ENCODE measurements at places on chromosomes 12 and 14.

- DNase-seq, result no peak
These were observed 29.2 kb downstream of the TRAF3 start for GRCh38 chr14:102806447-102806846.

DNA sequence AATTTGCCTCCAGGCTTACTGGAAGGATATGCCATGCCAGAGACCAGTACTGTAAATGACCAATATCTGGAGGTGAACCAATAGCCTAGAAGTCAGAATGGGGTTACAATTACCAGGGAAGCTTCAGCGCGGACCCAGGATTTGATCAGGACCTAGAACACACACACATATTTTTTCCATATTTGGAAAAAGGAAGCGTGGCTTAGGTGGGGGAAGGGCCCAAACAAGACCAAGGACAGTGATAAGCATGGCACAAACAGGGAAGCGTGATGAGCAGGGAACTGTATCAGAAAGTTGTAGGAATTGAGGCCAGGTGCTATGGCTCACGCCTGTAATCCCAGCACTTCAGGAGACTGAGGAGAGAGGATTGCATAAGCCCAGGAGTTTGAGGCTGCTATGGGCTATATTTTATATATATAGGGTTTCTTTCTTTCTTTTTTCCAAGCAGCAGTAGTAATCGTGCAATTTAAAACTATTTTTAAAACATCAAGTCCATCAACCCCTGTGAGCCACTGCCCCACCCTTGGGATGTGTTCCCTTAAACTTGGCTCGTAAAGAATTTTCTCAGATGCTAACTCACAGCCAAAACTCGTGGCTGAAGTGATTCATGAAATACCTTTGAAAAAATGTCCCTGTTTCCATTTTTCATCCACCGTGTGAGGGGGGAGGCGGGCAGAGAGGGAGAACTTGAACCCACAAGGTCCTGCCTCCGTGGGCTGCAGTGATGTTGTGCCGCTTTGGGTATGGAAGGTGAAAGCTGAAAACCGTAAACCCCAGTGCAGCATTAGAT is 16.7 kb downstream of the HRK start:
- DNase-seq, result no peak

GRCh38 chr12:16347391-16348298 is at the start of gene MGST1:
TSS of gene MGST1 (plus strand) at chr12:16347645. CDS start at chr12:16354253, 6,608 bp downstream.
- no peak for DNase-seq

DNA sequence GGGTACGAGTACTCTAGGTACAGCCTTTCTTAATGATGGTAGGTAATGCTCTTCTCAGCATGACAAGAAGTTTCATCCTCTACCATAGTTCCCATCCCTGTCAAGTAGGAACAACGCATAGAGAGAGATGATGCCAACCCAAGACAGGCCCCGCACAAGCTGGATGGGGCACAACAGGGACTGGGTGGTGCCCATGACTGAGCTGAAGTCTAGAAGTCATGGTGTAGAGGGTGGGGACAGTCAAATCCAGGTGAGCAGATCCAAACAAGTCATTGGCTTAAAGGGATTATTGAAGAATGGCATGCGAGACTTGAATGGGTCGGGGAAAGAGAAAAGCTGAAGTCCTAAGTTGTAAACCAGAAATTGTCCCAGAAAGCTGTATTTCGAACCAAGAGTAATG is 84.2 kb upstream of the MDM1 start:
- no peak for DNase-seq

DNA sequence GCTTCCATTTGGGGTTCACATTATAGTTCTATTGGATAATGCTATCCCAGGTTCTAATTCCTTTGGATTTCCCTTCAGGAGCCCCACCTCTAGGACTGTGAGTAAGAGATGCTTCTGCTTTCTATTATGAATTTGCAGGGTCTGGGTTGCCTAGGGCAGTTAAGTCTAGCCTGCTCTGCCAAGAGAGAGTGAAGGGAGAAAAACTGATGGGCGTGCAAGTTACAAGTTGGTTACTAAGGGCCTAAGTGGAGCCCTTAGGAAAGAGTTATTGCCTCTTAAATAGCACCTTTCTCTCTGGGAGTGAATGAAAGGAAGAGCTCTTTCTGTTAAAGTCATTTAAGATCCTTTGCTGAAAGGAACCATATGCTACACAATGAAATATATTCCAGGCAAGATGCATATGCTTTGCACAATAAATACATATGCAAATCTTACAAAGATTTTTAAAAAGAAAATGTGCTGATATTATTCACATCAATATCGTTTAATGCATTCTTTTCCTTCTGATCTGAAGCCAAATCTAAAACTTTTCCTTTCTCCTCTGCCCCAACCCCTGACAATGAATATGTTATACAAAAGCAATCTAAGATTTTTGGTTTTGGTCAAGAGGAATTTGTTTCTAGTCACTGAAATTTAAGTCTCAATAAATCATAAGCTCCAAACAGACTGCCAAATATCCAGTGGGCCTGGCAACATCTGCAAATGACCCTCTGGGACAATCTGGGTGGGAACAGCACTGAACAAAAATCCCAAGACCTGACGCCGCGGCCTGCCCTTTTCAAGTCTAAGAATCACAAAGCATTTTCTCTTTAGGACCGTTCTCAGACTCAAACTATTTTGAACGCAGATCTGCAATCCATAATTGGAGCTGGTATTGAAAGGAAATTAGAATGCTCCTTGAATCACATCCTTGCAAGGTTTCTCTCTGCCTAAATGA is 586.7 kb downstream of the ETNK1 start:
- no peak for DNase-seq

GRCh38 chr12:116771651-116772050 is 33.5 kb downstream of the RNFT2 start:
- no peak for DNase-seq

DNA sequence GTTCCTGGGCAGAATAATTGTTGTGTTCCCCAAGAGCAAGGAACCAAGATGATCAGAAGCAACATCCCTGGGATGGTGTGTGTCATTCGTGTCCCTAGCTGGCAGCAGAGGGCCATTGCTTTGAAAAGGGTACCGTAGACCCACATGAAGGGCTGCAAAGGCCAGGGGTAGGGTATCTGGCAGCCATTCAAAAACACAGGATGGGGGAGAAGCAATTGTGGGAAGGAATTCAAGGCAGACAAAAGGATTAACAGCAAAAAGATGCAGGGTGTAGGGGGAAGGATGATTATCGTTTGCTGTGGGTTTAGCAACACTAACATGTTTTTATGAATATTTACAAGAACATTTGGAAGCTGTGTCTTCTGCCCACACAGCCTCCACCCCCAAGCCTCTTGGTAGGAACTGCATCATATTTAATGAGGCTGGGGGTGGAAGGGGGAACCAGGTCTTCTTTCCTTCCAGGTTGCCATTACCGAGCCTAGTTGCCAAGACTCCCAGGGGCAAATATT is 169.0 kb upstream of the G2E3 start:
- no peak for DNase-seq

DNA sequence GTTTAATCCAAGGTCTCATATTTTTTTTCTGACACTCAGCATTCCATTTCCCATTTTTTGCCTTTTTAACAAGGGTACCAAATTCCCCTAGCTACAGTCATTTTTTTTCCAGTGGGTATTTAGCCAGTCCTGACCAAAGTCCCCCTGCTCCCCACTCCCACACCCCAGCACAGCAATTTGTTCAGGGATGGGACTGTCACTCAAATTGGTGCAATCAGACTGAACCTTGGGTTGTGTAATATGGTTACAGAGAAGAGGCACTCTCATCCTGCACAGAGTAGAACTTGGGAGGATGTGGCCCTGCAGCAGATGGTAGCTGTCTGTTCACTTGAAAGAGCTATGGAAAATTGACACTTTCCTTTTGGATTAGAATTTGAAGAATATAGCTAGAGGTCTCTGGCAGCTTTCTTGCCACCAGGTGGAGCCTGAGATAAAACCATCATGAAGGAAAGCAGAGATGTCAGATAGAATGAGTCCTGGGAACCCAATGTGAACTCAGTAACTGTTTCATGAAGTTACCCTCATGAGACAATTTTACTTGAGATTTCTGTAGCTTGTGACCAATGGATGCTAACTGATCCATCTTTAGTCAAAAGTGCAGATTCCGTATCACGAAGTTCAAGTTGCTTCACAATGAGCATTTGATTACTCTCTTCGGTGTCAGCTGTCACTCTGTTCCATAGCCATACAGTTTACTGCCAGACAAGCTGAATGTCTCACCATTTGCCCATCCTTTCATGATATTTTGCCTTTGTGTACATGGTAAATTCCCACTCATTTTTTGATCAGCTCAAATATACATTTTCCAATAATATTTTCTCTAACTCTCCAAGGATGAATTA is 394.0 kb upstream of the SYT1 start:
- no peak for DNase-seq

DNA sequence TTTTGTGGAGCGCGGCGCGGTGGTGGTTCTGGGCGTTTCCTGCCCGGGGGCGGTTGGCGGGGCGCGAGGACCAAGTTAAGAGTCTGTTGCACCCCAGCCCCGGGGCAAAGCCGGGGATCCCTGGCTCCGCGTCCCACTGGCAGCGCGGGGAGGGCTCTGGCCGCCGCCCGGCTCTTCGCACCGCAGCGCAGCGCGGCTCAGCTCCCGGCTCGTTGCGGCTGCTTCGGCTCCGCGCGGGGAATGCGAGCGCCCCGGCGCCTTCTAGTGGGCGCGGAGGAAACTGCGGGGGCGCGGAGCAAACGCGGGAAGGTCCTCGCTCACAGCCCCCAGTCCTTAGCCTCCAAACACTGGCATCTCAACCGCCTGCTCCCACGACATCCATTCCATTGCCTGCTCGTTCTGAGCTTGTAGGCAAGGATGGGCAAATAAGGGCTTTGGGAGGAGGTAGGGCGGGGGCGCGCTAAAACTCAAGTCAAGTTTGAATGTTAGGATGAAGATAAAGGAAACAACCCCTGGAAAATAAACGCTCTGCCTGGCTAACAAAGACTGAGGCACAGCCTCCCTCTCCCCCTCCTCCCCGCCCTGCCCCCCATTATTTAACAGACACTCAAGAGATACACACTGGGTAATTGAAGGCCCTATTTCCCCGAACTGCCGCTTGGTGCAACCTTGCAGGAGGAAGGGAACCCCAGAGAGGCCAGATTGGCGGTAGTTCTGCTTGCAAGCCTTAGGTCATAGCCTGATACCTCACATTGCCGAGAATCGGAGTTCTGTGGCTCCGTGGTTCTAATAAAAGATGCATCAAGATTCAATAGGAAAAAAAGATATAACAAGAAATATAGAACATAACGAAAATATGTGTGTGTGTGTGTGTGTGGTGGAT is at the start of gene B4GALNT1:
B4GALNT1 (minus strand) TSS at position 244 of the 883 bp plus-strand sequence. CDS start 1,069 bp downstream, outside the sequence.
- DNase-seq, result peak; percentile 70

- no peak for DNase-seq
These were observed 452.4 kb upstream of the LRFN5 start for GRCh38 chr14:41154143-41154807.

DNA sequence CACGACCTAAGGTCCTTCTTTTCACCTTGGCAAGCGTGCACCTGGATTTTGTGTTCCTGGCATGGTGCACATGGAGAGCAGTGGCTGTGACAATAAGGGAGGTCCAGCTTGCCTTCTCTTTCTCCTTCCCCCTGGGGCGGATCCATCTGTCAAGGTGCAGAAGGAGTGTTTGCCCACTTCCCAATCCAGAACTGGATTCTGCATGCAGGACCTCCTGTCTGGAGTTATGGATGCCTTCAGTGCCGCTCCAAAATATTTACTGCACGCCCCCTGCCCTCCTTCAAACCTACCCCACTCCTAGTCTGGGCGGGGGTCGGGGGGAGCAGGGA is 192.7 kb downstream of the DPF3 start:
- DNase-seq, result no peak

DNA sequence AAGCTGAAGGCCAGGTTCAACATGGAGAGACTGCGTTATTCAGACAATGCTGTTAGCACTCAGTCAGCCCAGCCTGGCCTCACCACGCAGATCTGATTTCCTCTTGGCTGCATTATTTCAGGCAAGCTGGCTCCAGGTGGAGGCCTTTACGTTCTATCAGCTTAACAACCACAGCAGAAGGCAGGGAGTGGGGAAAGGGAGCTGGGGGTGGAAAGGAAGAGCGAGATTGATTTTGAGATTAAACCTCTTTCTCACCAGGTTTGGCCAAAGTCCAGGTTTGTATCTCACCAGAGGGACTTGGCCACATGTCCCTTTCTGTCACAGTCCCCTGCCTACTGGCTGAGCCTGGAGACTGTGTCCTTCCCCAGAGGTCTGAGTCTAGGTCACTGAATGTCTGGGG is 543.7 kb upstream of the TMEM132C start:
- DNase-seq, result no peak

- no peak for DNase-seq
These were observed 37.5 kb downstream of the TM7SF3 start for GRCh38 chr12:26976687-26977086.

- DNase-seq, result no peak
These were observed 52.1 kb downstream of the KICS2 start for GRCh38 chr12:64170024-64170423.

DNA sequence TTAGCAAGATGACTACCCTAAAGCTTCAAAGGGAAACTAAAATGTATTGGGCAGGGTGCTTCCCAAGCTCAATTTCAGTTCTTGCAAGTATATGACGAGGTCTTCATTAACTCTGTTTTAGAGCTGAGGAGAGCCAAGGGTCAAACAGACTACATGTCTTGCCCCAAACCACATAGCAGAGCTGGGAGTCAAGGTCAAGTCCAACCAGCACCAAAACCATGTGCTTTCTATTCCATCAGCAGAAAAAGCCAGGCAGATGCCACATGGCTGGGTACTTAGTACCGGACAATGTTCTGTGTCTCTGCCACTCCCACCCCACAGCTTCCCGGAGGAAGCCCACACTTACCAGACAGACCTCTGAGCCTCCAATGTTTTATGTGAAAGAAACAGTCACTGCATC is 17.6 kb downstream of the NID2 start:
- no peak for DNase-seq

GRCh38 chr12:99380701-99381100 is 266.9 kb upstream of the GARIN6 start:
- no peak for DNase-seq

All from stimulated activated CD4-positive, alpha-beta T cell treated with anti-CD3 and anti-CD28 coated beads, Interleukin-12 subunit alpha, Interleukin-12 subunit beta, amount 100 ng/mL, for 4 hours (primary cell).